ENCODE measurements at places on chromosomes 12 and 14.
A peak's percentile ranks its signal among the peaks of the same experiment; 100 is the strongest.

GRCh38 chr12:70557583-70558191 lies 79.5 kb downstream of the PTPRB start:
- DNase-seq: no peak

- no peak for DNase-seq
Measured at GRCh38 chr14:93369713-93370266, 22.8 kb downstream of the COX8C start.

DNA sequence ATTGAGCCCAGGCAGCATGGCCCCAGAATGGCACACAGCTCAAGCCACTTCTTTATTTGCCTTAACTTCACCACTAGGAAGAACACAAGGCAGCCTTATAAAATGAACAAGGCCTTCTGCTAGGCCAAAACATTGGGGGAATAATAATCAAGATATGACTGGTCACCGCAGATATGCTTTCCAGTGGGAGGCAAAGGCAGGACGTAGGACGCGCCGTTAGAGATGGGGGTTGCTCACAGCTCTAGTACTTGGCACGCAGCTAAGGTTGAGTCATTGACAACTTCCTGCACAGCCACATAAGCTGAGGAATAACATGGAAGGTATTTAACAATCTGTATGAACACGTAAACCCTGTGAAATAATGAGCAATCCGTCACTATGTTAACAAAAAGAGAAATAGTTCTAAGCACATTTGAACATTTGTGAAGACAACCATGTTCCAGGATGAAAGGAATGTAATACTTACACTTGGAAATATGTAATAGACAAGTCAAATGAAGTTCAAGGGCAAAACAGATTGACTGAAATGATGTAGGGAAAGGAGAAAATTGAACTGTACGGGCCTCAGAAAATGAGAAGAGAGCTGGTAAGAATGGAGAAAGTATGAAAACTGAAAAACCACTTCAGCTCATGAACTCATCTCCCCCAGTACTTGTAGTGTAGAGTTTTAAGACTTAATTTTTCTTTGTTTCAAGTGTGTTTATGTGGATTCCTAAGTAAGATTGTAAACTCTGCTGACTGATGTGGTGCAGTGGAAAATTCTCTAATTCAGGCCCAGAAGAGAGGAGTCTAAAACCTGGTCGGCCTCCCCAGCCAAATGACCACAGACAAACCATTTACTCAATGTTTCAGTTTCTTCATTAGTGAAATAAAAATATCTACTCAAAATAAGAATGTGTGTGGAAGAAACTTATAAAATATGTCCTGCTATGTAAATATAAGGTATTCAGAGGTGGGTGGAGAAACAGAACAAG lies 59.3 kb upstream of the CCDC91 start:
- no peak for DNase-seq

- DNase-seq: peak; percentile 78
Measured at GRCh38 chr12:54201001-54201794, 12.4 kb upstream of the SMUG1 start.

GRCh38 chr12:111276146-111276545 lies 92.7 kb downstream of the PHETA1 start:
- DNase-seq: no peak

DNA sequence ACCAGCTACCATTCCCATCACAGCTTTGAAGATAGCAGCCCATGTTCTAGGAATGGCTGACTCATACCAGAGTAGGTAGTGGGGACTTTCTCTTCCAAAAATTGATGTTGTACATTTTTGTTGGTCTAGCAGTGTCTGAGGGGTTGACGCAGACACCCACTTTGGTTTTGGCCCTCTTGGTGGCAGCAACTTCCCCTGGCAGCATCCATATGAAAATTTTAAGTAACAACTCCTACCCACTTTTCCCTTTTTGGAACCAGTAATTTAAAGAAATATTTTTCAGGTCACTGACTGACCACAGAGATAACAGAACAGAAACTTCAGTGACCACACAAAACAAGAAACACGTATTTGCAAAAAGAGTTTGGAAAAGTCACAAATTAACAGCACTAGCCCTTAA lies 162.0 kb upstream of the TMCC3 start:
- no peak for DNase-seq

- no peak for DNase-seq
Measured at GRCh38 chr12:79725987-79726386, 35.2 kb upstream of the PAWR start.
